ENCODE measurements at places on chromosomes 16 and 17. TPM values are rescaled to one million over a fixed set of nuclear protein-coding genes. Genes with fewer than 3 reads are reported as not detected.
A peak's percentile ranks its signal among the peaks of the same experiment; 100 is the strongest.

DNA sequence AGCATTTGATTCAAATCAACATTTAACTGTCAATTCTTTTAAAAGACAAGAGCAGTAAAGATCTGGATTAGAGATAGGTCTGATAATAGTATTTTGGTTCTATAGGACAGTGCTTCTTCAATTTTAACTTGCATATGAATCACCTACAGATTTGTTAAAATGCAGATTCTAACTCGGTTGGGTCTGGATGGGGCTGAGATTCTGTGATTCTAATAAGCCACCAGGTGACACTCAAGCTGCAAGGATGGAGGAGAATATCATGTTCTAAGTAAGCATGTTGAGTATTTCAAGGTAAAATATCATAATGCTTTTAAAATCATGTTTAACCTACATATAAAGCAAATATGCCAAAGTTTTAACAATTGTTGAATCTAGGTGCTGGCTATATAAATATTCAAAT lies 15.8 kb downstream of the TSPOAP1 start:
- no peaks in the 10 kb centered on the region for H3K27me3 ChIP-seq
- H3K4me1 ChIP-seq = no peaks in the 10 kb centered on the region
- H3K36me3 ChIP-seq = no peaks in the 10 kb centered on the region
- no peak overlapping the region for H3K4me3 ChIP-seq
- no peak for DNase-seq

- H3K27me3 ChIP-seq = no peaks in the 10 kb centered on the region
- H3K27ac ChIP-seq = peak within 1 kb of the TSS; percentile 87
- DNase-seq = no peak
- peak within 1 kb of the TSS; percentile 99 for H3K4me3 ChIP-seq
Observed at GRCh38 chr16:1414532-1415260, at the start of gene UNKL. Gene UNKL, minus strand, starts transcription at chr16:1414704. Its CDS starts 13 bp downstream, at chr16:1414691.

DNA sequence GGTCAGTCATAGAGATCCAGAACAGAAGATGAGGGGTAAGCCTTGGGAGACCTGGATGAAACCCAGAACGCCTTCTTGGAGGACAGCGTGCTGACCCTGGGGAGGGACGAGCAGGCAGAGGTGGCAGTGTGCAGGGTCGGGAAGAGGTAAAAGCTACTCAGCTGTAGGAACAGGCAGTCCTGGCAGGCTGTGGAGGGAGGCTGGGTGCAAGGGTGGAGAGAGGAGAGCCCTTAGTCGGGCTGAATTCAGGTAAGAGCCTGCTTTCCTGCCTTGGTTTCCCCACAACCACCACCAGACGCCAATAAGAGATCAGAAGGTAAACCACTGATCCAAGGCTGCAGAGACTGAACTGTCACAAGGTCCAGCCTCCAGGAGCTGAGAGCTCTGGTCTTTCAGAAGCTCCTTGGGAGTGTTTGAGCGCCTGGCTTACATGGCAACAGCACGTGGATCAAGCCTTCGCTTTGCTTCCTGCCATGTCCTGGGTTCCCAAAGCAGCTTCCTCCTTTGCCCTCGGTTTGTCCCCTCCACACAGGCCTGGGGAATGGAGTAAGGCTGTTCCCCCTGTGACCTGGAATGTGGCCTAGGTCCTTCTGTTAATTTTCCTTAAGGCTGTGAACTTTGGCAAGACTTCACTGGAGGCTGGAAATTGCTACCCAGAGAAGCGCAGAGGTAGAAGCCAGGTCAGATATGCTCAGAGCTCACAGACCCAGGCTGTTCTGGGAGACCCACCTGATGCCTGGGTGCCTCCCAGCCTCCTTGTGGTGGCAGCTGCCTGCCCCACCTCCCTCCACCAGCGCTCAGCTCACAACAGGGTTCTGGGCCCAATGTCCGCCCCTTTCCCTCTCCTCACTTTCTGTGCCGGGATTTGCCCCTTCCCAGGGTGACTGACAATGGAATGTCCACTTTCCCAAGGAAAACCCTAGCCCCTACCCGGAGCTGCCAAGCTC lies 3.9 kb upstream of the PDK2 start:
- no peak overlapping the region for H3K27ac ChIP-seq
- H3K36me3 ChIP-seq = no peaks in the 10 kb centered on the region

ARL5C gene
- not detected for total RNA-seq

- H3K36me3 ChIP-seq = no peaks in the 10 kb centered on the region
- H3K4me3 ChIP-seq = no peak overlapping the region
- H3K27ac ChIP-seq = no peak overlapping the region
Observed at GRCh38 chr17:74368341-74369081, 1.2 kb downstream of the GPR142 start.

DNA sequence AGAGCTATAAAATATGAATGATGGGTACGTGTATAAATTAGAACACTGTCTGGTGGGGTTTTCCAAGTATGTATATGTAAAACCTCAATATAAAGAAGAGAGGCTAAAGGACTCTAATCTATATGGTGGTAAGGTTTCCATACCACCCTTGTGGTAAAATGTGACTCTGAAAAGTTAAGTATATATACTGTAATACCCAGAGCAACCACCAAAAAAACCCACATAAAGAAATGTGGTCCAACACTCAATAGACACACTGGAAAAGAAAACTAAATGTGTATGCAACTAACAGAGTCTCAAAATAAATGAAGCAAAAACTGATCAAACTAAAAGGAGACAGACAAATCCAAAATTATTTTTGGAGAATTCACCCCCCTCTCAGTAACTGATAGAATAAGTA lies 72.2 kb downstream of the XPO6 start:
- H3K27ac ChIP-seq = no peak overlapping the region
- no peak overlapping the region for H3K4me3 ChIP-seq
- H3K4me1 ChIP-seq = peaks cover 4% of the 10 kb centered on the region
- H3K27me3 ChIP-seq = no peaks in the 10 kb centered on the region
- no peak for DNase-seq

- peaks cover 9% of the 10 kb centered on the region for H3K36me3 ChIP-seq
- no peak overlapping the region for H3K4me3 ChIP-seq
- H3K4me1 ChIP-seq = no peaks in the 10 kb centered on the region
- no peak for DNase-seq
- no peak overlapping the region for H3K27ac ChIP-seq
Observed at GRCh38 chr17:68277807-68278206, 13.1 kb downstream of the SLC16A6 start.

DNA sequence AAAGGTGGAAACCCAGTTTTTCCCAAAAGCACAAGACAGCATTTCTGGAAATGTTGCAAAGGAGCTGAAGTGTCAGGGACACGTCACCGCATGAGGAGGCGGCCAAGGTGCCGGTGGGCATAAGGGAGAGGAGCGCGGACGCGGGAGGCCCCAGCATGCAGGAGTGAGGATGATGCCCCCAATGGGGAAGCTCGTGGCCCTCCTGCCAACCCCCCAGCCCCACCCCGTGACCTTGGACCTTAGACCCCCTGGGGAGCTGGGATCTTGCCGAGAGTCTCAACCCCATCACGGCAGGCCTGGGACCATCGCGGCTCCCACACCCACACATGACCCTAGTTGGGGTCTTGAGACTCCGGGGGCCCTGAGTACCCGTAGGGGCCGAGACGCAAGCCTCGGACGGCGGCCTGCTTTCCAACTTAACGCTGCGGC lies 119.4 kb upstream of the METRNL start:
- no peak overlapping the region for H3K27ac ChIP-seq
- no peak for DNase-seq
- no peaks in the 10 kb centered on the region for H3K27me3 ChIP-seq

CDH3 gene
- 35.4 TPM for total RNA-seq

CMTM2 gene
- total RNA-seq = not detected

PMFBP1 gene
- total RNA-seq = not detected

DNA sequence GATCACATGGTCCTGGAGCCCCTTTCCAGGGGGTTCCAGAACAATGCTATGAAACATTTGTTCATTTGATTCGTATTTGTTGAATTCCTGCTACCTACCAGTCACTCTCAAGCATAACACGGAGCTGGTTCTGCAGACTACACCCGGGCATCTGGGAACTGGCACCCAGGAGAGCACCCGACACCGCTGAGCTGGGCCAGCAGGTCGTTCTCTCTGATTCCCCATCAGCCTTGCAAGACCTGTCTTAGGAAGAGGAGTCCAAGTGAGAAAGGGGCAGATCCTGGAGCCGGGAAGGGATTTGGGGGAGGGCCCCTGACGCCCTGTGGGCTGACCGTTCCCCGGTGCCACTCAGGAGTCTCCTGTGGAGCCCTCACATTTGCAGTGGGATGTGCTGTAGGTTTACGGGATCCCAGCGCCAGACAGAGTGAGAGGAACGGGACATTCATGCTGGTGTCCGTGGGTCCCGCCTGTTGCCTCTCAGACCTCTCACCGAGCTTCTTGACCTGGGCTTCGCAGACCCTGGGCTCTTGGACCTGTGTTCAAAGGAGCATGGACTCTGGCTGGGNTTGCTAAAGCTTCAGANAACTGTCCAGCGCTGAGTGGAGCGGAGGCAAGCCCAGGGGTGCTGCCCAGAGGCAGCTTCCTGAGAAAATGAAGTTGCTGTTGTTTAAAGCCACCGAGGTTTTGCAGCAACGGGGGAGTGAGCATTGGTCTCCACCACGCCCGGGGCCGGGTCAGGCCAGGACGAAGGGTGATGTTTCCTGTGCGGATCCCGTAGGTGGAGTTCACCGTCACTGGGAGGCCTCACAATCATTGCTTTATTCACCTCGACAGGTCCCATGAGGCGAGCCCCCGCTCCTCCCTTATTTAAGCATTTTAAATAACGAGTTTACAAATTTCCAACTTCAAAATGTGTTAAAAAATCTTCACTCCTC lies 49.2 kb downstream of the METRNL start:
- H3K36me3 ChIP-seq = no peaks in the 10 kb centered on the region
- DNase-seq = no peak
- no peaks in the 10 kb centered on the region for H3K27me3 ChIP-seq
- no peak overlapping the region for H3K4me3 ChIP-seq
- no peaks in the 10 kb centered on the region for H3K4me1 ChIP-seq
- no peak overlapping the region for H3K27ac ChIP-seq

DNA sequence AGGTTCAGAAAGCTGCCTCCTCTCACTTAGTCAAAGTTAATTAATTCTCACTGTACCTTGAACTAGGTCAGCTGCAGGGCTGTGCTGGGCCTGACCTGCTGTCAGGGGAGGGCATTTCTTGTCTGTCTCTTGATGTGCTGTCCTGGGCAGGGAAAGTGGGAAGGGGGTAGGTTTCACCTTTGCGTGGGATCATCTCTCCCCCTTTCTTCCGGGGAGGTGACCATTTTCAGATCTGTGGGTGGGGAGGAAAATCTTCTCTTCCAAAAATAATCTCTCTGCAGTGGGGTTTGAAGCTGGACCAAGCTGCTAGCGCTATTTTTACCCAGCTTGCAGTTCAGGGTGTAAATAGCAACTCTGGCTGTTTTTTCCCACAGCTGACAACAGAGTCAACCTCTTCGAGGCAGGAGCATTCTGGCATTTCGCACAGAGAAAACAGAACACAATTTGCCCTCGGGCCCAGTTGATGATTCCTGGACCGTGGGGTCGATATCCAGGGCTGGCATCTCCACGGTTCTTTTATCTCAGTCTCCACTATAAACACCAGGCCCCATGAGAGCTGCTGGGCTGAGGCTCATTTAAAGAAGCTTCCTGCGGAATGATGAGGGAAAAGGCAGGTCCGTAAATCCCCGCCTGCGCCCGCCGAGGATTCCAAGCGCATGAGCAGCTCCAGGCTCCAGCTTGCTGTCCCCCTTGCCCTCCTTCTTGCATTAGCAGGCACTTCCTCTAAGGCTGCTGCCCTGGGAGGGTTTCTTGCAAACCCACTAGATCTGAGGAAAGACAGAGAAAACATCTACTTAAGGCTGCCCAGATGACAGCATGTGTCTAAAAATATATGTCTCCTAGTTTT lies 93.9 kb downstream of the YPEL2 start:
- no peak overlapping the region for H3K4me3 ChIP-seq
- peak overlapping the region; percentile 83 for H3K27ac ChIP-seq
- H3K36me3 ChIP-seq = no peaks in the 10 kb centered on the region
- peaks cover 65% of the 10 kb centered on the region for H3K4me1 ChIP-seq

- peaks cover 13% of the 10 kb centered on the region for H3K36me3 ChIP-seq
- H3K27me3 ChIP-seq = no peaks in the 10 kb centered on the region
- H3K4me1 ChIP-seq = peaks cover 50% of the 10 kb centered on the region
Observed at GRCh38 chr16:68263559-68264127, 683 bp upstream of the SLC7A6 start.

- H3K4me1 ChIP-seq = peaks cover 9% of the 10 kb centered on the region
- H3K36me3 ChIP-seq = no peaks in the 10 kb centered on the region
- H3K27ac ChIP-seq = no peak overlapping the region
- no peak overlapping the region for H3K4me3 ChIP-seq
- no peaks in the 10 kb centered on the region for H3K27me3 ChIP-seq
Observed at GRCh38 chr17:56819431-56820145, 14.1 kb downstream of the C17orf67 start.

TEKT1 gene
- total RNA-seq = not detected

DNA sequence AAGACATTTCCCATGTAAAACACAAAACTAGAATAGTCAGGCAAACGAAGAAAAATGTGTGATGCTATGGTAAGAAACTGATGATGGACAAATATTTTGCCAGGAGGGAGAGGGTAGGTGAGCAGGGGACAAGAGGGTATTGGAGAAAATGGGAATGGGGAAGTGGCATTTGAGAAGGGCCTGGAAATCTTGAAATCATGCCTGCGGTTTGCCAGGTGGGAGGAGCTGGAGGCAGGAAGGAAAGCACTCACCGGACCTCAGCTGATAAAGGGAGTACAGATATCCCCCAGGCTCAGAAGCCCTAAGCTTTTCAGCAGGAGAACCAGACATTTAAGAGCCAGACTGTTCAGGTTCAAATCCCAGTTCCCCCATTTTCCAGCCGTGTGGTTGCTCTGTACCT lies 103.6 kb downstream of the GSG1L start:
- H3K27me3 ChIP-seq = no peaks in the 10 kb centered on the region
- H3K4me1 ChIP-seq = no peaks in the 10 kb centered on the region
- no peaks in the 10 kb centered on the region for H3K36me3 ChIP-seq
- no peak overlapping the region for H3K27ac ChIP-seq
- peak; percentile 31 for DNase-seq

GRCh38 chr16:49690778-49691177 lies 165.1 kb downstream of the ZNF423 start:
- no peak overlapping the region for H3K4me3 ChIP-seq
- no peaks in the 10 kb centered on the region for H3K36me3 ChIP-seq
- H3K4me1 ChIP-seq = no peaks in the 10 kb centered on the region
- no peak overlapping the region for H3K27ac ChIP-seq

DNA sequence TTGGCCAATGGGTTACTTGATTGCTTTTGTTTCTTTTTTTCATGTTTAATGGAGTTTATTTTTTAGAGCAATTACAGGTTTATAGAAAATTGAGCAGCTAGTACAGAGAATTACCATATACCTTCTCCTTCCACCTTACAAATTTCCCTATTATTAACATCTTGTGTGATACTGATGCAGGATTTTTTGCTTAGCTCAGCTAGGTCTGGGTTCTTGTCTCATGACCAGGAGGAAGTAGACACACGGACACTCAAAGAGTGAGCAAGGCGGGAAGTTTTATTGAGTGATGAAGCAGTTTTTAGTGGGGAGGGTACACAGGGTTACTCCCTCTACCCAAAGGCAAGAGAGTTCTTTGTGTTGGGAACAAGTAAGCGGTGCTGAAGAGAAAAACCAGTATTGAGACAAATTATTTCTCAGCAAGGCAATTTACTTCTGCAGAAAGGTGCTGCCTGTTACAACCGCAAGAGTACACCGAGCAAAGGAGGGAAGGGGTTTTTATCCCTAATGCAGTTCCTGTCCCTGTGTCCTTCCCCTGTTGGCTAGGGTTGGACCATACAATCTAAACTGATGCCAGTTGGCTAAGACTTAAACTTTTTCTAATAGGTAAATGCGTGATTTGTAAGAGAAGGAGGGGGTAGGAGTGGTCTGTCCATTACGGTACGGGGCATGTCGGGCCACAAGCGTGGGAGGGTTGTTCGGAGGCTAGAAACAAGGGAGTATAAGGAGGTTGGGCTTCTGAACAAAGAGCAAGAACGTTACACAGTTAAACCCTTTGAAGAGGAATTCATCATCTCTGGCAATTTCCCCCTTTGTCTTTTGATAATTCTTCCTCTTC lies 26.9 kb downstream of the SEC14L1 start:
- no peak overlapping the region for H3K27ac ChIP-seq
- no peaks in the 10 kb centered on the region for H3K27me3 ChIP-seq
- no peak overlapping the region for H3K4me3 ChIP-seq
- no peak for DNase-seq
- H3K4me1 ChIP-seq = peaks cover 19% of the 10 kb centered on the region

Data from vagina (tissue), 2 donors.